ENCODE measurements at places on chromosomes 16 and 17. TPM values are rescaled to one million over a fixed set of nuclear protein-coding genes. Genes with fewer than 3 reads are reported as not detected.
A peak's percentile ranks its signal among the peaks of the same experiment; 100 is the strongest.

DNA sequence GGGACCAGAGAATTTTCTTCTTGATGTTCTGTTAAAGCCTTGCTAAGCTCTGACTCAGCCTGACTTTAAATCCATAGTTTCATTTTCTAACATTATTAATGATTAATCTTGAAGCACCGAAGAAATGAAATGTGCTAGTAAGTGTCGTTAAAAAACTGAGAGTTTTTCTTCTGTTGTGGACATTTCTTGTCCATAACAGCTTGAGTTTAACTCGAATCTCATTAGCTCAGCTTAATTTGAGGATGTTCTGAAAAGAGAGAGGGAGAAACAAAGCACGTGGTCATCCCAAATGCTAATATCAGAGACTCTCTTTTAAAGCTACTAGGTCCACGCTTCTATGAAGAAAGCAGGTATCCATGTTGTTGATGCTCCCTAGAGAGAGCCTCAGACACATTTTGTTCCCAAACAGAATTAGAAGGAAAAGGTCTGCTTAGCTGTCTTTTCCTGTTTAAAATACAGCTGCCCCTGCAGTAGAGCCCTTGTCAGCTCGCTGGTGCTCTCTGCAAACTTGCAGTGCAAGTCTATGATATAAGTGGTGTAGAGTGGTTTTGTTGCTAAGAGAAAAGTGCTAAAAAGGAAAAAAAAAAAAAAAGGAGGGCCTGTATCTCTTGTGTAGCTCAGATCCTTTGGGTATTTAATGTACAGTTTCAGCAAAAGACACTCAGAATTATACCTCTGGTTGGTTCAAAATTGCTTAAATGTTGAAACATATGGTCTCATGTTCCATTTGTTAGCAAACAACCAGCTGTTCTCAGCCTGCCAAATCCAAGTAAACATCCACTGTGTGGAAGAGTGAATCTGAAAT lies 191.1 kb upstream of the TBX2 start:
- no peak for DNase-seq
- H3K27ac ChIP-seq, result no peak overlapping the region
- H3K27me3 ChIP-seq, result no peaks in the 10 kb centered on the region
- no peaks in the 10 kb centered on the region for H3K4me1 ChIP-seq
- H3K36me3 ChIP-seq, result no peaks in the 10 kb centered on the region
- H3K4me3 ChIP-seq, result no peak overlapping the region

DNA sequence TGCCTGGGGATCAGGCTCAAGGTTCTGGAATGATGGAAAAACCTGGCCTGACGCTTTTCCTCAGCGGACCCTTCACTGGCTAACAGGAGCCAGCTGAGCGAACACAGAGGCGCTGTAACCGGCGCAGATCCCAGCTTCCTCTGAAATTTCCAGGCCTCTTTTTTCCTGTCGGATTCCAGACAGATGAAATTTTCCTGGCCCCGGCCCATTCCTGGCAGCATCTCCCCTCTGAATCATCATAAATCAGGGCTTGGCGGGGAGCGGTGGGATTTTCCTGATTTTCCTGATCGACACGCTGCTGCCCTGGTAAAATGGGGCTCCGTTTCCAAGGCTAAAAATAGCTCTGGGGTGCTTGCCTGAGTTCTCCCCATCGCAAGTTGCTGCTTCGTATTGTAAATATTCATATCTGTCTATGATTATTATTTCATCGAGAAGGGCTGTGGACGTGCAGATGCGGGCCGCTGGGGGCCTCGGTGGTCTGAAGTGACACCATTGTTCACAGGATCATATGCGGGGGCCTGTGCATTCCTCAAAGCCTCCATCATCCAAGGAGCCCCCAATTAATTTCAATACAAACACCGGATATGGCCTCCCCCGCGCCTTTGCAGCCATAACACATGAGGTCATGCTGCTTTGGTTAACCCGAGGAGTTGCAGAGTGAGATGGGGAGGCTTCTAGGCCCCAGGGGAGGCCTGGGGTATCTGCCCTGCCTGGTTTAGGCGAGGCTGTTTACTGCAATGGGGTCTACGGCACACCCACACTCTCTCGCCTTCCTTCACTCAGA lies 45.8 kb upstream of the ETV4 start:
- H3K4me1 ChIP-seq, result peaks cover 6% of the 10 kb centered on the region
- peak; percentile 62 for DNase-seq
- no peak overlapping the region for H3K27ac ChIP-seq

Gene ALKBH5
- total RNA-seq, result 85.1 TPM

GRCh38 chr17:15398736-15399331 lies 57.4 kb upstream of the TEKT3 start:
- H3K27ac ChIP-seq, result no peak overlapping the region
- H3K27me3 ChIP-seq, result peaks cover 13% of the 10 kb centered on the region
- no peaks in the 10 kb centered on the region for H3K36me3 ChIP-seq
- DNase-seq, result peak; percentile 44
- peaks cover 16% of the 10 kb centered on the region for H3K4me1 ChIP-seq

Gene CHD9NB
- total RNA-seq, result 2.4 TPM

Gene SGCA
- total RNA-seq, result not detected

- no peak overlapping the region for H3K4me3 ChIP-seq
- no peak overlapping the region for H3K27ac ChIP-seq
- H3K36me3 ChIP-seq, result peaks cover 11% of the 10 kb centered on the region
- H3K4me1 ChIP-seq, result no peaks in the 10 kb centered on the region
Observed at GRCh38 chr16:11161439-11161838, 94.6 kb downstream of the SOCS1 start.

DNA sequence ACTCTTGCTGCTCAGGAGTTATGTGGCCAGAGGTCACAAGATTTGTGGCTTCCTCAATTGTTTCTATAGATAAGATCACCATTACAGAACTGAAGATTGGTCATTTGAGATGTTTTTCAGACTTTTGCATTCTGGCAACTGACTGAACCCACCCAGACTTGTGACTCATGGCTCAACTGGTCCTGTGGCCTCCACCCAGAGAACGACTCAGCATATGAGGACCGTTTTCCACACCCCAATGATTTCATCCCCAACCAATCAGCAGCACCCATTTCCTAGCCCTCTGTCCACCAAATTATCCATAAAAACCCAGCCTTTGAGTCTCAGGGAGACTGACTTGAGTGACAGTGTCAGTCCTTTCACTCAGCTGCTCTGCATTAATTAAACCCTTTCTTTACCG lies 143.2 kb upstream of the ASIC2 start:
- no peak overlapping the region for H3K4me3 ChIP-seq
- no peaks in the 10 kb centered on the region for H3K4me1 ChIP-seq
- H3K27me3 ChIP-seq, result no peaks in the 10 kb centered on the region
- H3K36me3 ChIP-seq, result no peaks in the 10 kb centered on the region
- DNase-seq, result no peak

DNA sequence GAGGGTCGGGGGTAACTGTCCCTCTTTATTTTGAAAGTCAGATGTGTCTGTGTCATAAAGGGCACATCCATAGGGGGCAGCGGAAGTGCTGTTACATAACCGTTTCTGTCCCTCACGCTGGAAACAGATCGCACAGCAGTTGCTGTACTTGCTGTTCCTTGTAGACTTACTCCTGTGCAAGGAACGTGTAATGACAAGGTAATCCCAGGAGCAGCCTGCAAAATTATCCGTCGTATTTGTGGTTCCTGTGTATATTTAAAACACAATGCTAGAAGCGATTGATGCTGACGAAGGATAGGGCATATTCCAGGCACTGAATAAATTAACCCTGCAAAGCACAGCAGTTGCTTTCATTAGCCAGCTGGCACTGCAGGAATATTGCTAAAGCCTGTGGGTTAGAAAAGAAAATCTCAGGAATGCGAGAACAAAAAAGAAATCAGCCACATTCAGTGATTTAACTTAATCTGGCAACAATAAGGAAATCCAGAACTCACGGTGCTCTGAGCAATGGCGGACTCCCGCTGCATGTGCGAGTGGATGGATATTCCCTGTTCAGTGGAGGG lies 76.2 kb downstream of the SPECC1 start:
- DNase-seq, result no peak
- H3K27me3 ChIP-seq, result no peaks in the 10 kb centered on the region

DNA sequence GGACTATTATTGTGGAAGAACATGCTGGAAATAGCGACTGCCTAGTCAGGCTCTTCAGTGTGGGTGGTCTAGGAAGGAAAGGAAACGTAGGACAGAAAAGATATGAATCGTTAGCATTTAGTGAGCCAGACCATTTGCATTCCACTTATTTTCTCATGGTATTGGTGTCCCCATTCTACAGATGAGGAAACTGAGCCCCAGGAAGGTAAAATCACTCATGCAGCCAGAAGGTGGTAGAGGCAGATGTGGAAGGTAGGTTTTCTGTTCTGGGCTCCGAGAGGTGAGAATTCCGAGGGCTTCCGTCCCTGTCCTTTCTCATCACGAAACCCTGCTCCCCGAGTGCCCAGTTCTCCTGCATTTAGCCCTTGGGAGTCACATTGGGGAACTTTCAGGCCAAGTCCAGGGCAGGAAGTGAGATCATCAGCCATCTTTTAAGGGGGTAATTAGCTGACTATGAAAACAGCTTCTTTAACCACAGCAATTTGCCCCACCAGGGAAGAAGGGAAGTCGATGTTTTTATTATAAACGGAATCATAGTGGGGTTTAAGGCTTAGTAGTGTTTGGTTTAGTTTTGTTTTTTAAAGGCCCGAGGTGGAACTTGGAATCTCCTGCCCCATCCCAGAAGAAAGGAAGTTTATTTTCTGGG lies 110.7 kb upstream of the IRX3 start:
- no peaks in the 10 kb centered on the region for H3K4me1 ChIP-seq
- DNase-seq, result no peak

- H3K4me1 ChIP-seq, result peaks cover 10% of the 10 kb centered on the region
- no peaks in the 10 kb centered on the region for H3K27me3 ChIP-seq
- H3K36me3 ChIP-seq, result no peaks in the 10 kb centered on the region
- H3K4me3 ChIP-seq, result no peak overlapping the region
- no peak for DNase-seq
Observed at GRCh38 chr16:48157302-48157701, 1.5 kb upstream of the ABCC12 start.

- no peak for DNase-seq
Observed at GRCh38 chr17:67833946-67834631, 8.8 kb downstream of the BPTF start.

GRCh38 chr17:34412965-34413441 lies 50.0 kb upstream of the CCL1 start:
- H3K27me3 ChIP-seq, result peaks cover 32% of the 10 kb centered on the region
- H3K27ac ChIP-seq, result no peak overlapping the region
- H3K4me3 ChIP-seq, result no peak overlapping the region
- no peaks in the 10 kb centered on the region for H3K36me3 ChIP-seq
- H3K4me1 ChIP-seq, result no peaks in the 10 kb centered on the region

- H3K4me3 ChIP-seq, result no peak overlapping the region
- no peaks in the 10 kb centered on the region for H3K27me3 ChIP-seq
- peaks cover 18% of the 10 kb centered on the region for H3K4me1 ChIP-seq
- H3K27ac ChIP-seq, result no peak overlapping the region
- no peaks in the 10 kb centered on the region for H3K36me3 ChIP-seq
Observed at GRCh38 chr17:48238933-48239602, 131.5 kb downstream of the SNX11 start.

DNA sequence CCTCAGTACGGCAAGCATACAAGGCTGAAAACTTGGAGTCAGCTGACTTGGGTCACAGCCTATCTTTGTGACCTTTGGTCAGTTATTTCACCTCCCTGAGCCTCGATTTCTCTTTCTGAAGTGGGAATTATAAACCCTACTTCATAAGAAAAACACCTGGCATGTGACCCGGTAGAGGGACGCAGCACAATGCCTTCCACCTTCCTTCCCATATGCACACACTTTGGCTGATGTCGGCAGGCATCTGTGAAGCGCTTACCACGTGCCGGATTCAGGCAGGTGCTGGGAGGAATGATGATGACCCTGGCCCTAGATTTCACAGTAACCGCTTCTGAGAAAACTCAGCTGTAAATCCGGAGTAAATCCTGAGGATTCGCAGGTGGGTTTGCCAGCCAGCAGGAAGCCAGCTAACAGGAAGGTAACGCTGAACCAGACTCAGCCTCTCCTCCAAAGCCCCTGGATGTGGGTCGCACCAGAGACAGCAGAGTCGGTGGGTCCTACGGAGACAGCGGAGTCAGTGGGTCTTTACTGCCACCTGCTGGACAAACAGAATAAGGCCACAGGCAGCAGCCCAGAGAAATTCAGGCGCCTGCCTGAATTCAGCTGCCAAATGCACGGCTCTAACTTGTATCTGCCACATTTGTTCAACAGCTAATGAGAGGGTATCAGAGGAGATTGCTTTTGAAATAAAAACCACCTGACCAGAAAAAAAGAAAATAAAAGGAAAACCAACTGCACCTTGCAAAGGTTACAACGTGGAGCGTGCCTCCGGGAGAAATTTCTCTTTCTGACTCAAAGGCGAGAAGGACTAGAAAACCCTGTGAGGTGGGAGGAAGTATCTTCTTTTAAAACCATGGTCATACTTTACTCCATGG lies 16.6 kb downstream of the COPRS start:
- no peaks in the 10 kb centered on the region for H3K4me1 ChIP-seq
- no peaks in the 10 kb centered on the region for H3K27me3 ChIP-seq
- H3K36me3 ChIP-seq, result no peaks in the 10 kb centered on the region
- peak; percentile 65 for DNase-seq
- no peak overlapping the region for H3K4me3 ChIP-seq

GRCh38 chr16:47726031-47726675 lies 265.0 kb downstream of the PHKB start:
- H3K27me3 ChIP-seq, result no peaks in the 10 kb centered on the region
- H3K4me3 ChIP-seq, result no peak overlapping the region
- peak; percentile 72 for DNase-seq
- peaks cover 10% of the 10 kb centered on the region for H3K4me1 ChIP-seq
- peak overlapping the region; percentile 16 for H3K27ac ChIP-seq

- H3K4me3 ChIP-seq, result no peak overlapping the region
- H3K36me3 ChIP-seq, result no peaks in the 10 kb centered on the region
- H3K27ac ChIP-seq, result no peak overlapping the region
- DNase-seq, result no peak
- H3K4me1 ChIP-seq, result no peaks in the 10 kb centered on the region
Observed at GRCh38 chr17:34758316-34758715, 178.9 kb downstream of the TMEM132E start.

- no peaks in the 10 kb centered on the region for H3K27me3 ChIP-seq
- no peaks in the 10 kb centered on the region for H3K36me3 ChIP-seq
- no peak for DNase-seq
- no peaks in the 10 kb centered on the region for H3K4me1 ChIP-seq
- no peak overlapping the region for H3K27ac ChIP-seq
- H3K4me3 ChIP-seq, result no peak overlapping the region
Observed at GRCh38 chr16:24509536-24509935, 29.8 kb upstream of the RBBP6 start.

DNA sequence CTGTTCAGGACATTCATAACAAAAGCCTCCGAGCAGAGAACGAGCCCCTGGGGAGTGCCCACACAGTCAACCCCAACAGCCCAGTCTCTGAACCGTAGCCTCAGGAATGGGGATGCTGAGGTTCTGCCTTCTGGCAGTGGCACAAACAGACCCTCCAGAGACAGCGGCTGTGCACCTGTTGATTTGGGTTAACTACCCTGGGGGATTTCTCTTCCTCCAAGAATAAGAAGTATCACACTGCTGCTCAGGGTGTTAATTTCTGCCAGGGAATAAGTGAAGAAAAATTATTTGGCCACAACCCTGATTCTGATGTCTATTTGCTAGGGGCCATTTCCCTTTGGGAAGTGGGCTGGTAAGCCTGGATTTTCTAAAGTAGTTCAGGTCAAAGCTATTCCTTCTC lies 51.0 kb upstream of the PIRT start:
- H3K27ac ChIP-seq, result no peak overlapping the region
- no peaks in the 10 kb centered on the region for H3K36me3 ChIP-seq
- H3K4me3 ChIP-seq, result no peak overlapping the region
